AML-193 (cell line): ENCODE measurements at places on chromosomes 3 and 15.

- no peak for DNase-seq
Observed at GRCh38 chr3:11697701-11698100, 54.0 kb upstream of the VGLL4 start.

GRCh38 chr3:63613561-63613960, 38.9 kb upstream of the SNTN start:
- DNase-seq, result no peak

DNA sequence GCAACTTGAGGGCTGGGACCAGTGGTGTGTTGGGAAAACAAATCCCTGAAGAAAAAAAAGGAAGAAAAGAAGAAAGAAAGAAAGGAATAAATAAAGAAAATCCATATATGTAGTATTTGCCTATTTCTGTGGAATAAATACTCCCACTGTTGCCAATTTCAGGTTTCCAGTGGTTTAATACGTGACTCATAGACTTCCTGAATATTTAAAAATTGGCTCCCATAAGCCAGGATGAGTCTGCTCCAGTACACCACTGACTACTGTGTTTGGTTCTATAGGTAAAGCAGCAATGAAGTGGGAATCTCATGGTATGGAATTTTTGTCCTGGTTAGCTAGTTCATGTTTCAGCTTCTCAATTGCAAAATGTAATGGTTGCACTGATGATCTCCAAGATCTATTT, 31.6 kb downstream of the PYDC2 start:
- DNase-seq, result no peak

DNA sequence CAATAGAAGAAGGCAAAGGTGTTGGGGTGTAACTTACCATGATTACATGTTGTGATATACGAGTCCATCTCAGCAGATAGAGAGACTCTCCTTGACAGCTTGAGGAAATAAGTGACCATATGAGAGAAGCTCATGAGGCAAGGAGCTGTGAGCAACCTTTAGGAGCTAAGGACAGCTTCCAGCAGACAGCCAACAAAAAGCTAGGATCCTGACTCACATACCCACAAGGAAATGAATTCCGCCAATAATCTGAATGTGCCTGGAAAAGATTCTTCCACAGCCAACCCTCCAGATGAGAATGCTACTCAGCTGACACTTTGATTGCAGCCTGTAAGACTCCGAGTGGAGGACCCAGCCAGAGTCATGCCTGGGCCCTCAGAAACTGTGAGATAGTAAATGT, 339.6 kb upstream of the TPRG1 start:
- no peak for DNase-seq

GRCh38 chr15:51331141-51331540, 7.3 kb downstream of the CYP19A1 start:
- no peak for DNase-seq
